ENCODE measurements at places on chromosomes 7 and 10.
A peak's percentile ranks its signal among the peaks of the same experiment; 100 is the strongest.

- peak; percentile 45 for DNase-seq
Measured at GRCh38 chr10:131396121-131397050, 84.9 kb upstream of the TCERG1L start.

- no peak for DNase-seq
Measured at GRCh38 chr10:133271521-133272300, 5.0 kb downstream of the ADAM8 start.

DNA sequence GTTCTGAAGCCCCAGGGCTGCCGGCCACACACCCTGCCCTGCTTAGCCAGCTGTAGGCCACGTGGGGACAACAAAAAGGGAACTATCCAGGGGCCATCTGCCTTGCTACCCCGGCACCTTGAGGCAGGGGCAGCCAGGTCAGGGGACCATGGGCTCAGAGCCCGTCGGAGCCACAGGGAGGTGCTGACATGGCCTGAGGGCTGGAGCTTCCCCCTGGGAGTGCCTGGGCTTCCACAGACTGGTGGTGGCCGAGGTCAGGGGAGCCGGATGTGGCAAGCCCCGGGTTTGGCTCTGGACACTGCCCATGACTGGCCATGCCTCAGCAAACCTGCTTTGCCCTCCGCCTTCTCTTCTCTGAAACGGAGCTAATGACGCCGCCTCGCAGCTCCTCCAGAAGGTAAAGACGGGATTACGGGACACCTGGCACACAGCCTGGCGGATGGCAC is 178.5 kb downstream of the EBF3 start:
- no peak for DNase-seq

- DNase-seq = no peak
Measured at GRCh38 chr10:9188022-9188810, 1133.7 kb downstream of the GATA3 start.

- DNase-seq = no peak
Measured at GRCh38 chr7:5441840-5442503, 18.3 kb upstream of the TNRC18 start.

DNA sequence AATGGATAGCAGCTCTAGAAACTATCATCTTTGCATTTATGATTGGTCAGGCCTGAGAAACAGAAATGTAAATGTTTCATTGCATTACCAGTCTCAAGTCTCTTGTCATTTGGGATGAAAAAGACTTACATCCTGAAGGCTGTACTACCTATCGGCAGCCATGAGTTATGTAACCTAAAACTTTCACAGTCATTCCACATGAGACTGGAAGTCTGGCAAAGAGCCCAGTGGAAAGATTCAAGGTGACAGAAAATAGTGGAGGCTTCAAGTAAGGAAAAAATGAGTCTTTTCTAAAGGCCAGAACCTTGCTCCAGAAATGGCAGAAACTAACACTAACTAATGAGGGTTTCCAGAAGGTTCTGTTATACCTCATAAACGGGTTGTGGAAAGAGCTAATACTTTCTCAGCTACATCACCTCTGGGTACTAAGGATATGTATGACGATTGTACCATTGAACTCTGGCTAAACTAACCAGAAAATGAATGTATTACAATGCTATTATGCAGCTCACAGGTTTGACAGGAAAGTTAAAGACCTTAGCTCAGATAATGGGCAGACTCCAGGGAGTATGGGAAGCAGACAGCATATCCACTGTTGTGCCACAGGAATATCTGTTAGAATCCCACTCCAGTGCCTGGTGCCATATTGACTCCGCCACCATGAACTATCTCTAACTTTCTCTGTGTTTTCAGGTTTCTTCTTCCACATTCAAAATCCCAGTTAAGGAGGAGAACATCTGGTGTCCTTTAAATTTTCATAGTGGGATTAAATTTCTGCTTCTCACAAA is 41.7 kb upstream of the DYNC1I1 start:
- no peak for DNase-seq

DNA sequence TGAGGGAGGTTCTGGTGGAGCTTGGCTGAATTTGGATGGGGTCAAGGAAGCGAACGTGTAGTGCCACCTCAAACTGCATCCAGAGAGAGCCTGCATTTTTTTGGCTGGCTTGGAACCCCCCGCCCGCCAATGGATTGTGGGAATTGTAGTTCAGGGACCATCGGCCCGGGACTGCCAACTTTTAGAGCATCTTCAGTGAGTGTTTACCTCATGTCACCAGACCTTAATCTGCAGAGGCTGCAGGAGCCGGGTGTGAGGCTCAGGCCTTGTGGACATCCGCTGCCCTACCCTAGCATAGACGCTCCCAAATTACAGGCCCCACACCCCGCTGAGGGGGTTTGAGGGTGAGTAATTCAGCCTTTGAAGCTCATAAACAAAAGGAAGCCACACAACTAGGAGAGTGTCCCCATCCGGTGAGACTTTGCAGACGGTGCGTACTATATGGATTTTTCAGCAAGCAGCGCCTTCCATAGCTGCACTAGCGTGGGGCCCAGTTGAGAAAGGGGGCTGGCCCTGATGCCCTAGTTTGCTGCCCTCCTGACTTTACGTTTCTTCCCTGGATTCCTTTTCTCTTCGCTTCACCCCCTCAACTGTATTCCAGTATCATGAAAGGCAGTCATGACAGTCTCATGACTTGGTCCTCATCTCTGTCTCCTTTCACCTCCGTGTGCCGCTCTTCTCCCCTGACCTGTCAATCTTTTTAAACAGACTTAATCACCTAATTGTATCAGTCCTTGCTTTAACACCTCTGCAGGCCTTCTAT is 717 bp downstream of the CNPY4 start:
- DNase-seq = peak; percentile 91

DNA sequence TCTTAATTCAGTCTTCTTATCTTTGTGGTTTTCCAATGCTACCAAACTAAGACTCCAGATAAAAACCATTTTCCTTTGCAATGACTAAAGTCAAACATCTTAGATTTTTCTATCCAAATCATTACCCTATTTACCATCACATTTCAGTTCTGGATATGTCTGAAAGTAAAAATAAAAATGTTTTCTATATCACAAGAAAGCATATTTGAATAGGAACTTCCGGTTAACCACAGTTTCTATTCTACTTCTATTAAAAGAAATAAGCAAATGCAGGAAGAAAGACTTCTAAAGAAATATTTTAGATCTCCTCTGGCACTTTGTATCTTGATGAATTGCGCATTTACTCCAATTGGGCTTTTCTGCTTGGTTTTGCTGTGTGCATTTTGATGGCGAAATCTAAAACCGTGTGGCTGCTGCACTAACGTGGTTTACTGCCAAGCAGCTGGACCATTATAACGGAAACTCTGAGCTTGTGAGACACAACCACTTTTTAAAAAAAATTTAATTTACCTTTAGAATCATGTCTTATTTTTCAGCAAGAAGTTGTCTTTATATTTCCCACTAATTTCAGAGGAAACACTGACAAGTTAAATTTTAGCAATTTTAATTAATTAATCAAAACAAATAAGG is 146.1 kb downstream of the VPS50 start:
- no peak for DNase-seq

- DNase-seq = no peak
Measured at GRCh38 chr7:22832401-22832800, 9.8 kb upstream of the TOMM7 start.

GRCh38 chr7:100538348-100538653 is 702 bp upstream of the AGFG2 start:
- no peak for DNase-seq

GRCh38 chr10:133375357-133376115 is 2.4 kb upstream of the ECHS1 start:
- DNase-seq = peak; percentile 54

Data from mesendoderm (in vitro differentiated cells).